Activated naive CD8-positive, alpha-beta T cell treated with anti-CD3 and anti-CD28 coated beads, Interleukin-2, amount 50 U/mL, for 16 hours (primary cell): ENCODE measurements at places on chromosomes 2 and 18.
A peak's percentile ranks its signal among the peaks of the same experiment; 100 is the strongest.

DNA sequence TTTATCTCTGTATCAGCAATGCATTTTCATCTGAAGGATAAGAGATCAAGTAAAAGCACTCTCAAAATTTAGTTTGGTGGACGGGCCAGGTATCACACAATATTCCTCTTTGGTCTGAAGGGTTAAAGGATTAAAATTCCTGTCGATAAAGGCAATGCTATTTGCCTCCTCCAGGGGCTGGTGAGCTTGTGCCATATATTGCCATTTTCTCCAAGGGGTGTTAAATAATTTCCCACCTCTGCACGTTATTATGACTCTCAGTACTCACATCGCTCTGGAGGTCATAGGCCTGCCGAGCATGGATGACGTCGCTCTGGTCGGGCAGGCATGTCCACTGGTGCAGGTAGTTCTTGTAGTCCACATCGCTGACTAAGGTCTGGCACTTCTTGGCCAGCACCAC, 94.2 kb downstream of the NEB start:
- no peak for DNase-seq

DNA sequence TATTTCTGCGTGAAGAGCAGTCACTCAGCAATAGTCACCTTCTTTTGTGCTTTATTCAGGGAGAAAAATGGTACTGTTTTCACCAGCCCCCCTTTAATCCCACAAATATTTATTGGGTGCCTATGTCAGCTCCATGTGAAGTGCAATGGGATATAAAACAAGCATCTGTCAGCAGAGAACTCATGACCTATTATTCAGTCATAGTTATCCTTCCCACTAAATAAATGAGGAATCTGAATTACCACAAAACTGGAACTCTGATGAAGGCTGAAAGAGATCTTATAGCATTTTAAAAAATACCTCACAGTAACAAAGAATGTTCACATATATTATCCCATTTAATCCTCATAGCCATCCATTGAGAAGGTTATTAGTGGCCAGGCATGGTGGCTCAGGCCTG, 45.8 kb downstream of the DHX57 start:
- no peak for DNase-seq

DNA sequence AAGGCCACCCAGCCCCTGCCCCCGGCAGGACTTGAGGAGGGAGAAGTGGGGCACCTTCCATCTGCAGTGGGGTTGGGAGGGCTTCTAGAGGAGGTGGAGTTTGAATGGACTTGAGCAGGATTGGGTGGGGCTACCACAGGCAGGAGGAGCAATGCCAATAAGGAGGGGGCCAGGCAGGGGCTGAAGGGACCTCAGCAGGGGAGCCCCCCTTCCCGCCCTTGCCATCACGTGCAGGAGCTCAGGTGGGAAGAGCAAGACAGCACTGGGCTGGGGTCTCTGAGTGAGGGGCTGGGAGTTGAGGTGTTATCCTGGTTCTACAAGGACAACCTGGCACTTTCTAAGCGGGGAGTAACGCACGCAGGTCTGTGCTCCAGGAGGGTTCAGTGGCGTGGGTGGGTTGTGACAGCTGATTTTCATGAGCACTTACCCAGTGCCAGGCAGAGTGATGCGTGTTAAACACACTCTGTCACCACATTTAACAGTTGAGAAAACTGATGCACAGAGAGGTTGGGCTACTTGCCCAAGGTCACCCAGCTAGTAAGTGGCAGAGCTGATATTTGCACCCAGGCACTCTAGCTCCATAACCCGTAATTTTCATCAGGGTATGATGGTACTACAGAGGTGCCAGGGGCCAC, 4.8 kb downstream of the CHRND start:
- DNase-seq = no peak

GRCh38 chr2:54227798-54228197, 28.2 kb downstream of the TSPYL6 start:
- no peak for DNase-seq

DNA sequence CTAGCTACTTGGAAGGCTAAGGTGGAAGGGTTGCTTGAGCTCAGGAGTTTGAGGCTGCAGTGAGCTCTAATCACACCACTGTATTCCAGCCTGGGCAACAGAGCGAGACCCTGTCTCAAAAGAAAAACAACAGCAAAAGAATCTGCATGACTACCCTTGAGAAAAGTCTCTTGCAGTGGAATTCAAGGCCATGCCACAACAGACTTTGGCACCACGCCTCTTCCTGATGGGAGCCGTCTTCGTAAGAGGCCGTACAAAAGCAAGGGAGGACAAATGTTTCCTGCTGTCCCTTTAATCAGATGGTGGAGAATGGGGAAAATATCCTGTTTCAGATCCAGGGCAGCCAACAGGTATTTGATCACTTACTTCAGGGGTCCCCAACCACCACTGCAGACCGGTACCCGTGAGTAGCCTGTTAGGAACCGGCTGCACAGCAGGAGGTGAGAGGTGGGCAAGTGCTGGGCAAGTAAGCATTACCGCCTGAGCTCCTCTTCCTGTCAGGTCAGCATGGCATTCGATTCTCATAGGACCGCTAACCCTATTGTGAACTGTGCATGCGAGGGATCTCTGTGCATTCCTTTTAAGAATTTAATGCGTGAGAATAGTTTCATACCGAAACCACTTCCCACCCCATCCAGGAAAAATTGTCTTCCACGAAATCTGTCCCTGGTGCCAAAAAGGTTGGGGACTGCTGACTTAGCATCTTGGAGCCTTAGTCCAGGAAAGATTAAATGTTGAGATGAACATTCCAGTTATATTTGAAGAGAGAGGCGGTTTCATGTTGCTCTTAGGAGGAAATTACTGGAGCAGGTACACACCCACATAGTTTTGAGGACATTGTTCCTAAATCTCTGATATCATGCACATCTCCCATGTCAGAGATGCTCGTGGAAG, 94.4 kb upstream of the XPO1 start:
- DNase-seq = no peak

DNA sequence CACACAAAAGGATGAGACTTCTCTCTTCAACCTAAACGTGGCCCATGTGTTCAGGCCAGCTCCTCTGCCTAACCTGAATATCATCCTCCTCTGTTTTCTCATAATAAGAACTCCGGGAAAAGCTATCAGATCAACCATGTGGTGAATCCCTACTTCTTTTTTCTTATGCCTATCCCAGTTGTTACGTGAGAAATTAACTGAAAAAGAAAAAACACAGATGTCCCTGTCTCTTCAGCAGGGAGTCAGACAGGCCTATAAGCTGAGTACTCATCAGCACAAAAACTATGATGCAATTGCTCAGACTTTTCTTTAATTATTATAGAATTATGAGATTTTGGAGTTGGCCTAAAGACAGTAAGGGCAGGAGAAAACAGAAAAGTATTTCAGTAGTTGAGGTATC, 613.0 kb upstream of the FSHR start:
- no peak for DNase-seq

DNA sequence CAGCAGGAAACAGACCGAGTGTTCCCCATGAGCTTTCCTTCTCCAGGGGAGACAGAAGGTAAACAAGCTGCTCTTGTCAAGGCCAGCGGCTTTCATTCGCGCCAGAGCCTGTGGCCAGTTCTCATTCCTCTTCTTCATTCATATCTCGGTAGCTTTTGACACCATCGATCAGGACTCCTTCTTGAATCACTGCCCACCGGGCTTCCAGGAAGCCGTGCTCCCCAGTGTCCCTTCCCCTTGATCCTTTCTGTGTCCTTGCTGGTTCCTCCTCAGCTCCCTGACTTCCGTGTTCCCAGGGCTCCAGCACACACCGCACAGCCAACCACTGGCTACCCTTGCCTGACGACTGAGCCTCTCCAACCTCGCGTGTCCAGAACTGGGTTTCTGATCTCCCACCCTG, 14.1 kb downstream of the SLC66A3 start:
- no peak for DNase-seq

DNA sequence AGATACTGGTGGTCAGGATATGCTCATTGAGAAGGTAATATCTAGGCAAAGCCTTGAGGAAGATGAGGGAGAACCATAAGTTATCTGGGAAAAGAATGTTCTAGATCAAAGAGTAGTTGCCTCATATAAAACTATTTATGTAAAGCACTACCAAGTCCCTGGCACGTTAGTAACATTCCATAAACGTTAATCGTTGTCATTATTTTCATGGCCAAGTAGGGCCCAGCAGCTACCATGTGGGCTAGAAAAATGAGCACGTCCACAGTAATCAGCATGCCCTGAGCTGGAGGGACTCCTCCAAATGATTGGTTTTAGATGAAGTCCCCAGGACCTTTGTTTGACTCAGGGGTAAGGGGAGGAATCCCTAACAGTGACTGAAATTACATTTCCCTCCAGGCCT, 32.7 kb upstream of the AFTPH start:
- no peak for DNase-seq

- DNase-seq = no peak
These were observed 1.6 kb downstream of the EPC2 start for GRCh38 chr2:148646231-148646559.

DNA sequence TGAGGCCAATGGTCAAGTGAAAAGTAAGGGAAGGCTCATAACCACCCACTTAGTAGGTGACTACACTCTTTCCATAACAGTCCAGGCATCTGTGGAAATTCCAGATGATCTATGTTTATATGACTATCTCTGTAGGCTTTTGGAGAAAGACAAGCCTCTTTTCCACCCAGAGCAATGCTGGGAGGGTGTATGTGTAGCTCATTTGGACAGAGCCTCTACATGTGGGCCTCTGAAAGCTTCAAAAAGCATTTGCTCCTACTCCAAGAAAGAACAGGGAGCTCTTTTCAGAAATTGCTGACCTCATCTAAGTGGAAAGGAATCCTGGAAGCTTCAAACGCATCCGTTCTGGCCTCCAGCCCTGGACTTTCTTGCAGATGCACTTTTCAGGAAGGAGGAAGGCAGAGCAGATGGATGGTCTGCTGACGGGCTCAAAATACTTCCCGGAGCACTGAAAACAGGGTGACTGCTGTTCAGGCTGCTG, 308.7 kb downstream of the LRATD1 start:
- DNase-seq = no peak

- DNase-seq = no peak
These were observed 47.1 kb downstream of the SLC4A1AP start for GRCh38 chr2:27710640-27711430.

- DNase-seq = no peak
These were observed 151.5 kb downstream of the CPS1 start for GRCh38 chr2:210707900-210708299.

DNA sequence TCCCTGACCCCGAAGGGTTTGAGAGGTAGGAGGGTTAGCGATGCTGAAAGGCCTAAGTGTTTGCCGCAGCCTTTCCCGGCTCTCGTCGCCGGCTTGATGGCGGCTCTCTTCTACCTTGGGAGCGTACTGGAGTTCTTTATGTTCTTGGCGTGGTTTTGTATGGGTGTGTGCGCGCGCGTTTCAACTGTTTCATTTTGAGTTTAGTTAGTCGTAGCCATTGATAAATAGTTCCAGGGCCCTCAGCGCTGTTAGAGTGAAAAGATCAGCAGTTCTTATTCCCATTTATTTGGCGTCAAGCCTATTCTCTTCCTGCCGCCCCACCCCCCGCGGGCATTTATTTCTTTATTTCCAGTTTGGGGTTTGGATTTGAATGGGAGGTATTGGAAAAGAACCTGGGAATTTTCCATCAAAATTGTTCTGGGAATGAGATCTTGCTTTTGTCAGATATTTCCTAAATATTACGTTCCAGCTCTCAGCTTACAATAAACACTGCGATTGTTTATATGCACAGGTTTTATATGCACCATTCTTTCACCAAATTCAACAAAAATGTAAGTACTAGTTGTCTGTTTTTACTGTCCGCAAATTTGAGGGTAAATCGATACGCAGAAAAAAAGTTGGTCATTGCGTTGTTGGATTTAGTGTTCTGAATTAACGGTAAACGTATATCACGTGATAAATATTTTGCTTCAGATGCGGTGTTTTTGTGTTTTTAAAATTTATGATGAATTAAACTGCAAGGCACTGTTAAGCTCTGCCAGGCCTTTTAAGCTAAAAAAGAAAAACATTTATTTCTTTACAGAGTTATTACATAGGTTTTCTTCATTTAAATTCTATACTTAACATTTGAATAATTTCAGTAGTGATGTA, 954 bp downstream of the CCNT2 start:
- peak; percentile 16 for DNase-seq

GRCh38 chr18:26547646-26548414, 523 bp downstream of the KCTD1 start:
- no peak for DNase-seq

- no peak for DNase-seq
These were observed 31.4 kb downstream of the KCTD1 start for GRCh38 chr18:26516964-26517363.

GRCh38 chr2:47907039-47907781, 912 bp upstream of the FBXO11 start:
- DNase-seq = no peak

DNA sequence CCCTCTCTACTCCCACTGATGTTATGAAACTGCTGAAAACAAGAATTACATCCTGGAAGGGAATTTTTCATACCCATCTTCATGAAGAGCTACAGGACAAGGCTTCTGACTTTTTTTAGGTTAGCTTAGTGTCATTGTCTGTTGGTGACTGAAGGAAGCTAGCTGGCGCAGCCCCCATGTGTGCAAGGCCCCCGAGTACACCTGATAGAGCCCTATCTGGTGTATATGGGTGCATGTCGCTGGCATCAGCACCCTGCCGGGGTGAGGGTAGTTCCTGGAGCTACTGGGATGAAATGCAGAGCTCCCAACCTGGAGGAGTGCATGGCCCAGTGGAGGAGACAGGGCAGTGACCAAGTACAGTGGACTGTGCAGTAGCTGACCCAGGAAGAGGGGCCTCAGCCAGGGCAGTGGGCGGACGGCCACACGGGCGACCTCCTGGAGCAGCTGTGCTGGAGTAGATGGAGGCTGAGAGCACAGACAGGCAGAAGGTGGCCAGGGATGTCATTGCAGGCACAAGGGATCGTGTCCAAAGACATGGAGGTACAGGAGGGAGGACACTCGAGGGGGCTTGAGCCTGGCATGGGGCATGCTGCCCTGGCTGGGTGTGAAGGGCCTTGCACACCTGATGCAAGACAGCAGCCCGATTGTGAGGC, 12.1 kb downstream of the IMPA2 start:
- no peak for DNase-seq
